ENCODE measurements at places on chromosomes 4 and X.

GRCh38 chr4:156775813-156776212, 195.8 kb downstream of the PDGFC start:
- no peak for DNase-seq

DNA sequence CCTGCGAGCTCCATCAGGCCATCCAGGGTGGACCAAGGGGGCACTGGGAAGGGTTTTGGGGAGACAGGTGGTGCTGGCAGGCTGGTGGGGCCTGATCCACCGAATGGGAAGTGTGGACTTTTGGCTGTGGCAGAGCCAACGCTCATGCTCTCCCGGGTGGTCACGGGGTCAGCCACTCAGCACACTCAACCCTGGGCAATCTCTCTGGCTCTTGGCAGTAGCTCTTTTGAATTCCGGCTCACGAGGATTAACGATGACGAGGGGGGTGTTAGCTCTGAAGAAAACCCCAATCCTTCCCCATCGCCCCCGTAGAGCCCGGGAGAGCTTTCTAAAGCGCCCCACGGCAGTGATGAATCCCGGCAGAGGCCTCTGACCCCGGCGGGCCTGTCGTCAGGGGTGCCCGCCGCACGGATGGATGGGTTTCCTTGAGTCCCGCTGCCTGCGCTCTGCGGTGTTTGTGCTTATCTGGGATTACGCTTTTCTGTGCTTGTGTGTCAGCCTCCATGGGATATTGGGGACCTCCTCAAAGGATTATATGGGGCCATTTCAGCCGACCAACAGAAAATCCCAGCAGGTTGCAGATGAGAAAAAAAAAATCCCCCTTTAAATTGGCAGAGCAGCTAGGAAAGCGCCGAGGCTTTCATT, 156.8 kb upstream of the PSAPL1 start:
- DNase-seq = no peak

DNA sequence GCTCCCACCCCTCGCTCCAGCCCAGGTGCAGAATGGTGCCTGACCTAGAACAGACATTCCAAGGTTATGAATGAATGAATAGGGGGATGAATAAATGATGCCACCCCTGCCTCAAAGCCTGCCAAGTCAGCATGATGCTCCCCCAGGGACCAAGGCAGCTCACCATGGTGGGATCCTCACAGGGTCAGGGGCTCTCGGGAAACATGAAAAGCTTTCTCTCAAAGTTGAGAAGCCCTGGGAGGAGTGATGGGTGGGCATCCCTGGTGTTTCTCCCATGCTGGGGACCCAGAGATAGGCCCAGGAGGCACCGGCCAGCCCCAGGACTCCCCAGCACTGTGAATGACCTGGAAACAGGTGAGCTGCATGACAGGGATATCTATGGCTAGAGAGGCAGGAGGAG, 58.9 kb downstream of the HTRA3 start:
- no peak for DNase-seq

- DNase-seq = no peak
Observed at GRCh38 chr4:93730251-93730650, 98.3 kb upstream of the ATOH1 start.
